ENCODE measurements at places on chromosomes 7 and 10.

DNA sequence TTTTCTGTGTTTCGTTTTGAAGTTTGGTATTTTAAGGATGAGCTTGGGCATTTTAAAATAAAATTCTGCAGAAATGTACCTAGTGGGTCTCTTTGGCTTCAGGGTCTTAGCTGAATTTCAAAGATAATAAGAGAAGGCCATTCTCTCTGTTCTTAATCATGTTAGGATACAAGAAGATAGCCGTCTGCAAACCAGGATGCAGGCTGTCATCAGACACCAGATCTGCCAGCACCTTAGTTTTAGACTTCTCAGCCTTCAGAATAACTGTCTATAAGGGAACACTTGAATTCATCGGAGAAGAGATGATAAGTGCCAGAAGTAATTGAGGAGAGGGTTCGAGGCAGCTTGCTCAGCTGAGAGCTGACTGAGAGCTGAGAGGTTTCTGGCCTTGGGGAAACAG, 202.1 kb downstream of the REEP3 start:
- no peak for DNase-seq

DNA sequence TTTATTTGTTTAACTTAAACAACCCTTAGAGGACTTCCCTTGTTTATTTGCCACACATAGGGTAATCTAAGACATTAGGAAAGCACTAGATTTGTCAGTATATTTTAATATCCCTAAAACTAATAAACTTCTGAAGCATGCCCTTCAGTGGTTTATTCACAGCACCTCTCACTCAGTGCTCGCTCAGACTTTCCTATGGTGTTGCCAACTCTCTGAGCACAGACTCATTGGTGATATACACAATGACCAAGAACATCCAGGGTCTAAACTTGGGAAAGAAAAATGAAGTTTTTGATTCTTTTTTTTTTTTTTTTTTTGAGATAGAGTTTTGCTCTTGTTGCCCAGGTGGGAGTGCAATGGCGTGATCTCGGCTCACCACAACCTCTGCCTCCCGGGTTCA, 82.2 kb downstream of the RAB11FIP2 start:
- no peak for DNase-seq

DNA sequence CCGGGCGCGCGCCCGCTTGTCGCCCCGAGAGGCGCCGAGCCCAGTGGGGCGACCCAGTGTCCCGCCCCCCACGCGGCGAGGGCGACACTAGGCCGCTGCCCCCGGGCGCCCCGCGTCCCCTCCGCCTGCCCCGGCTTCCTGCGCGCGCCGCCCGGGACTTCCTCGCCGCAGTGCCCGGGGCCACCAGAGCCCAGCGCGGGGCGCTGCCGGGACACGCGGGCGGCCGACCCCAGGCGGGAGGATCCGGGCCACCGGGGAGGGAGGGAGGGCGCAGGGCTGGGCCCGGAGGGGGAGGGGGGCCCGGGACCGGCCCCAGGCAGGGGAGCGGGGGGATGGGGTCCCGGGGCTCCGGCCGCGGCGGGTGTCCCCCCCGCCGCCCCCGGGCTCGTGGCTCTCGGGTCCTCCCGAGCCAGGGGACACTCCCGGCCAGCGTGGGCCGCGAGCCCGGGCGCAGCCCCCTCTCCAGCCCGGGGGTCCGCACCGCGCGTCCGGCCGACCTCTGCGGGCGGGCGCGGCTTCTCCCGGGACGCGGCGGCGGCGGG, 435 bp upstream of the PWWP2B start:
- DNase-seq = peak; percentile 23

GRCh38 chr10:6473430-6473829, 106.6 kb downstream of the PRKCQ start:
- peak; percentile 44 for DNase-seq

- DNase-seq = no peak
Measured at GRCh38 chr7:71385330-71385729, 253.4 kb downstream of the GALNT17 start.

GRCh38 chr7:98913612-98914011, 35.3 kb downstream of the TRRAP start:
- DNase-seq = no peak

Measured in activated T-cell treated with anti-CD3 and anti-CD28 coated beads for 24 hours (primary cell).